ENCODE measurements at places on chromosomes 7 and 10. TPM values are rescaled to one million over a fixed set of nuclear protein-coding genes. Genes with fewer than 3 reads are reported as not detected.

The DENND11 gene
- 19.2 TPM for total RNA-seq

The MRM2 gene
- 21.1 TPM for total RNA-seq

The ADAMTS14 gene
- total RNA-seq, result 0.26 TPM

The CTAGE4 gene
- total RNA-seq, result 2.2 TPM

The GFRA1 gene
- under 0.01 TPM for total RNA-seq

The PDE1C gene
- under 0.01 TPM for total RNA-seq

The DDX21 gene
- total RNA-seq, result 193 TPM

The TMEM225B gene
- total RNA-seq, result 0.53 TPM

The MYPN gene
- total RNA-seq, result not detected

The IKZF1 gene
- total RNA-seq, result under 0.01 TPM

The C10orf95 gene
- 2.9 TPM for total RNA-seq

The TMEM72 gene
- not detected for total RNA-seq

The CYP26A1 gene
- not detected for total RNA-seq

The ZNF655 gene
- 51.1 TPM for total RNA-seq

The CUZD1 gene
- total RNA-seq, result 0.79 TPM

The RTKN2 gene
- 0.79 TPM for total RNA-seq

The SPDYE16 gene
- total RNA-seq, result not detected

The HHEX gene
- total RNA-seq, result 0.38 TPM

The TRPV5 gene
- total RNA-seq, result not detected

The HIF1AN gene
- 10.8 TPM for total RNA-seq

The PNPLA8 gene
- total RNA-seq, result 26.3 TPM

The RAMP3 gene
- not detected for total RNA-seq
